CD4-positive, alpha-beta T cell treated with Interleukin-4 for 1 hour (primary cell): ENCODE measurements at places on chromosomes 16 and 17.

- DNase-seq: no peak
Observed at GRCh38 chr17:45813048-45813725, 29.1 kb downstream of the CRHR1 start.

DNA sequence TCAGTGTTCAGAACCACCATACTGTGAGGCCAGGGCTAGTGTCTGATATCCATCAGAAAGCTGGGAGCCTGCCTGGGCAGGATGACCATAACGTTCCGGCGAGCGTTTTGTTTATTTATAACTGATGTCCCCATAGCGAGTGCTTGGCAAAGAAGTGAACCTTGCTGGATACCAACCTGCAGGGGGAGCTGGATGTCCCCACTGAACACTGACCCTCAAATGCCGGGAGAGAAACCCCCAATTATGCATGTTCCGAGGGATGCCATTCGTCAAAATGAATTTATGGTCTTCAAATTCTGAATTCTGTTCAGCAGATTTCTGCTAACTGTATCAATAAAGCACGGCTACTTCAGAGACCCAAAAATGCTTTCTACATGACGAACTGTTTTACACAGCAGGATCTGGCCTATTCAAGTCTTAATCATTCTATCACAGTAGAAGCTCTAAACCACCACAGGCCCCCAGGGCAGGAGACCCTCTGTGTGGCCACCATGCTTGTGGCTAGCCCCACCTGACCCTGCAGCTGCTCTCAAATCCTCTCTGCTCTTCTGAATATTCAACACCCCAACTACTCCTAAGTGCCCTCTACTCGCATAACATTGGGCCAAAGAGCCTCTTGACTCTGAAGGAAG is 15.2 kb downstream of the MED24 start:
- no peak for DNase-seq

DNA sequence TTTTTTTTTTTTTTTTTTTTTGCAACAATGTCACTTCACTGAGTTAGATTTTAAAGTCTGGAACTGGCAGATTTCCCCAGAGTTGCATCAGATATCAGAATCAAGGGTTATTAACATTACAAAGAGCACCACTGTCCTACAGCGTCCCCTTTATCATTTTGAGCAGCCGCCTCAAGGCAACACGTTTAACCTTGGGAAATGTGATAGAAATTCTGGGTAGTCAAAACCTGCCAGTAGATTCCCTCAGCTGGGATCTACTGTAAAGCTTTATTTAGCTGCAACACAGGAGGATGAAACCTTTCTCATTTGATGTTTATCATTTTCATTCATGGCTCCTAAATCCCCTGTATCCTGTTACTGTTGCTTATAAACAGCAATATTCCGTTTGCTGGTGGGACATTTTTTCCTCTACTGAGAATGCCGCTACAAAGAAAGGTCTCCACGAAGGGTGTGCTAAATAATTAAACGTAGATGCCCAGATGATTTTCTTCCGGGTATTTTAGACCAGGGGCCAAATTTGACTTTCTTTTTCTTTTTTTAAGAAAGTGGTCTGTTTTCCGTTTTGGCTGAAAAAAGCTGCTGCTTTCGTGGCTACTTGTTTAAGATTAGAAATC is 436.1 kb upstream of the GOT2 start:
- no peak for DNase-seq

- no peak for DNase-seq
Observed at GRCh38 chr17:40440166-40440565, 3.1 kb upstream of the IGFBP4 start.

DNA sequence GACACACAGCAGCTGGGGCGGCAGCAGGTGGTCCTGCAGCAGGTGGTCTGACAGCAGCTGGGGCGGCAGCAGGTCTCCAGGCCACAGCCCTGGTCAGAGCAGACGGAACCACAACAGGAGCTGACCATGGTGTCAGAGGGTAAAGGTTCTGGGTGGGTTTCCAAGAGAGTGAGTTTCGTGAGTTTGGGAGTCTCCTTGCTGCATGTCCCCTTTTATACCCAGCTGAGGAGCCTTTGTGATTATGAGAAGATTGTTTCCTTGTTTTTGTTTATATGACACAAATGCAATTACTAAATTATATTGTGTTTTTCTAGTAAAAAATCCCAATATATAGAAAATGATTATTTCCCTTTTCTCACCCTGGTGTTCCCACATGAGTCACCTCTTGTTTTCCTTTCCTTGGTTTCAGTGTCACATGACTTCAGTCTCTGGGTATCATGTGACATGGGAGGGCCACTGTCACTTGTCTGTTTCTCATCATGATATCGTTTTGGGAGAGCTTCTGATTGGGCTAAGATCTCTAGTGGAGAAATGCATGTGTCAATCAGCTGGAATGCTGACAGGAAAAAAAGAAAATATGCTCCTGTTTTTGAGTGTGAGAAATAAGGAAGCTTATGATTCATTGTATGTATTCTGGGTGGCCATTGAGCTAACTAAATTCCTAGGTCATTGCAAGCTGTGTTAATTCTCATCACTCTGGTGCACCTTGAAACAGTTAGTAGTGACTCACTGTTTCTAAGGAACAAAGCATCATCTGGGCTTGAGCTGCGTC is at the start of gene KRTAP4-6:
TSS of gene KRTAP4-6 (minus strand) at position 185 of the 772 bp plus-strand sequence. CDS start at position 128, 57 bp downstream.
- no peak for DNase-seq

DNA sequence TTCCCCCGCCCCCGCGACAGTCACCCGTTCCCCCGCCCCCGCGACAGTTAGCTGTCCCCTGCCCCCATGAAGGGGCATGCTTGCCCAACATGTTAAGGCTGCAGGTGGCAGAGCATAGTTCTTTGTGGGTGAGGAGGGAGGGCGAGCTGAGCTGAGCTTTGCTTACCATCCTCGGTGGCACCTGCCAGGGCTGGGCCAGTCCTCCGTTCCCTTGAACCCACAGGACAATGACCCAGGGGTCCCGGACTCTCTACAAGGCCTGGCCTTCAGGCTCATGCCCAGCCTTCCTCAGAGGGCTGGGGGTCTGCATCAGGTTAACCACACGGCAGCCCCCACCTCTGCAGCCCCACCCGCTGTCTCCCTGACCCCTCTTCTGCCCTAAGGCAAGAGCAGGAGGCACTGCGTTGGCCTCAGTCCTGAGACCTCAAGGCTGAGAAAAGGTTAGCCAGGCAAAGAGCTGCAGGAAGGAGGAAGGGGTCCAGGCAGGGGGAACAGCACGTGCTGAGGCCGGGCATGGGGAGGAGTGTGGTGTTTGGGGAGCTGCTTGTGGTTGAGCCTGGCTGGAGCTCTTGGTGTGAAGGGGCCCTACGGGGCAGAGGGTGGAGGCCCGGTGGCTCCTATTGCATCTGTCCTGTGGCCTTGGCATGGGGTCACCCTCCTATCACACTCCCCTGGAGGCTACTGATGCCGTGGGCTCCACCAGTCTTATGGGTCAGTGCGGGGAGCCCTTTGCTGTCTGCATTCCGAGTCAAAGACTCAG is 11.4 kb upstream of the DOC2B start:
- DNase-seq: no peak

DNA sequence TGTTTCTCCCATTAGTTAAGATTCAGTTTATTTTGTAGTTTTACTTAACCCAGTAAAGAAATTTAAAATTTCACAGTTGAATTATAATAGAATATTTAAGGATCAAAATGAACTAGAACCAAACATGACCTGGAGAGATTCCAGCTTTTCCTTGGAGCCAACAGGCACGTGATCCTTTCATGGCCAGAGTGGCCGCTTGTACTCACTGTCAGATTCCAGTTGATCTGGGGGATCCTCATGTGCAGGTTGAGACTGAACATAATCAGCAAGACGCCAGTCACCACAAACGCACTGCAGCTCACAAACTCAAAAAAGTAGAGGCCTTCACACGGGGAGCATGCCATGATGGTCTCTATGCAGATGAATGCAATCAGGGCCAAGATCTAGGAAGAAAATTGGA is 31.7 kb downstream of the CMTM3 start:
- DNase-seq: no peak

DNA sequence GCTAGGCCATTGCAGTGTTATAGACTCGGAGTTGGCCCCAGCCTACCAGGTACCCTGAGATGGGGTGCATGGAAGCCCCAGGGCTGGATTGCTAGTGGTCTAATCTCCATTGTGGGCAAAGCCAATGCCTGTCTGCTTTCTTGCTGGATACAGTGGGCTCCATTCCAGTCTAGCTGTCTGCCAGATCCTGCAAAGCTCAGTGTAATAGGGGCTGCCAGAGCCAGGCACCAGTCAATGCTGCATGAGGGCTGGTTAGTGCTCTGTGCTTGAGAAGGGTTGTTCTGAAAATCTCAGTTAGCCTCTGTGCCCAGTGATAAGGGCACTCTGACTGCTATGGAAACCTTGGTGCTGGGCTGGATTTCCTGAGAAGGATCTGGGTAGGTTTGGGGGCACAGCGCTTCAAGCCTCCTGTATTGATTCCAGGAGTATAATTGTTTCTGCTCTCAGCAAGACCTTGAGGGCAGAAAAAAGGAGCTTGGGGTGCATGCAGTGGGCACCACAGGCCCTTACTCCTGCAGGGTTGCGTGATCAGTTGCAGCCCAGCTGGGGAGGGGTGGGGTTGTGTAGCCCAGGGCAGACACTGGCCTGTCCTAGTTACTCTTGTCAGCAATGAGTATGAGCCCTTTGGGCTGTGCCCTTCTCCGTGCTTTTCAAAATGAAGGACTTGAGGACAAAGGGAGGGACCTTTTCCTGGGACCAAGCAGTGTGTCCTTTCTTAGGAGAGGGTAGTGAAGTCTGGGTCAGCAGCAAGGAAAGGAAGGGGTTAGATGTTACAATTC is 19.0 kb downstream of the SMPD3 start:
- DNase-seq: no peak

DNA sequence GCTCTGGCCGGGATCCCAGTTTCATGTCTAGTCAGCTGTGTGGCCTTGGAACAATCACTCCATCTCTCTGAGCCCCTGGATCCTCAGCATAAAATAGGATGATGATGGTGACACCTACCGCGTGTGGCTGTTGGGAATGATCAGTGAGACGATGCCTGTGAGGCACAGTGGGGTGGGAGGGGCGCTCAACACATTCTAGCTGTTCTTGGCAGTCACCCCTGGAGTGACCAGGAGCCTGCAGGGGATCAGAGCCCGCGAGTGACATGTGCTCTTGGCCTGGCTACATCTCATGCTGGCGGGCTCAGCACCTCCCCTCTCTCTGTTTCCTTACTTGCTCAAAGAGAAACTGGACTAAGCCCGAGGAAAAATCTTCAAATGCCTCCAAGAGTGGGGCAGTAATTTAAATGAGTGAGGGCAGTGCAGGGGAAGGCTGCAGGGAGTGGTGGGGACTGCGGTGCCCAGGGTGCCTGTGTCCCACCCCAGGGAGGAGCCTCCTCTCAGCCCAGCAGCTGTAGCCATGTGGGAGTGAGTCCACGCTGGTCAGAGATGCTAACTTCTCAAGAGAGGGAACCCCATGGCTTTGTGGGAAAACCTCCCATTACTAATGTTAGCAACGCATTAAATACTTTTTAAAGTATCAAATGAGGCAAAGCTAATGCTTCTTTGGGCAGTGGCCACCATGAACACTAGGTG is 23.1 kb upstream of the DOK4 start:
- DNase-seq: no peak

GRCh38 chr16:80151722-80152111 is 389.1 kb upstream of the DYNLRB2 start:
- no peak for DNase-seq

GRCh38 chr17:57935833-57936807 is 19.1 kb downstream of the CUEDC1 start:
- no peak for DNase-seq

DNA sequence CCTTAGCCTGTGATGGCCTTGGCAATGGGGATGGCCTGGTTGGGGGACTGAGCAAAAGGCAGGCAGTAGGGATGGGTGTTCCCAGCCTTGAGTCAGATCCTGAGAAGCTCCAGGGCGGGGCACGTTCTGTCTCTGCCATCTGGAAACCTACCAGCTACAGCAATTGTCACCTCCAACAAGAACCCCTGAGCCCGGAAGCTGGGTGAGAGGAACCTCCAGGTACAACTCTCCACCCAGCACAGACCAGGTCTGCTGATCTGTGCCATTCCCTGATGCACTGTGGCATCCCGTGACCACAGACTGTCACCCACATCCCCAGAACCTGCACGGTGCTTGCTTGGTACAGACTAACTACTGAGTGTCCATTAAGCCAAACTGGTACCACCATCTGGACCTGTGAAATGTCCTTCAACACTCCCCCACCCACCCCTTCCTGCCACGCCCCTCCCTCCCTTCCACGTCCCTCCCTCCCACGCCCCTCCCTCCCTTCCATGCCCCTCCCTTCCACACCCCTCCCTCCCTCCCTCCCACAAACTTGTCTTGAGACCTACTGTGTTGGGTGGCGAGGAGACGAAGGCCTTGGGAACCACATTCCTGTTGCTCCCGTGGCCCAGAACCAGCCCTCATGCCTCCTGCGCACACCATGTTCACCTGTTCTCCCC is 16.6 kb downstream of the MYO15B start:
- DNase-seq: no peak

- DNase-seq: no peak
Observed at GRCh38 chr16:54175169-54175551, 111.4 kb downstream of the IRX3 start.

- DNase-seq: peak; percentile 22
Observed at GRCh38 chr17:35795007-35795870, at the start of gene MMP28. MMP28 (minus strand) TSS chr17:35795641; CDS start chr17:35795377, 264 bp downstream.

DNA sequence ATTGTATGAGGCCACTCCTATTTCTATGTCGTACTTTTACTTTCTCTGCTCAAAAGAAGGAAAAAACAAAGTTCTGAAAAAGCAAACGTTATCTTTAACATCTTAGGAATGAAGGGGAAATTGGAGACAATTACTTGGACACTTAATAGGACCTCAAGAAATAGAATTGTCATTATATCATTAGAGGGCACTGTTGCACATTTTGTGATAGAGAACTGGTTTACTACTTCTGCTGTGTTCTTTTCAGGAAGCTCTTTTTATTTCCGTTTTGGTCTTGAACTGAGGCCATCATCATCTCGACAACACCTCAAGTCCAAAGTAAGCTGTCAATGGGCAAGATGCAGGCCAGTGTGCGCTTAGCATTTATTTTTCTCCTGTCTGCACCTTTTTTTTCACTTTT is 14.6 kb downstream of the COG4 start:
- no peak for DNase-seq

DNA sequence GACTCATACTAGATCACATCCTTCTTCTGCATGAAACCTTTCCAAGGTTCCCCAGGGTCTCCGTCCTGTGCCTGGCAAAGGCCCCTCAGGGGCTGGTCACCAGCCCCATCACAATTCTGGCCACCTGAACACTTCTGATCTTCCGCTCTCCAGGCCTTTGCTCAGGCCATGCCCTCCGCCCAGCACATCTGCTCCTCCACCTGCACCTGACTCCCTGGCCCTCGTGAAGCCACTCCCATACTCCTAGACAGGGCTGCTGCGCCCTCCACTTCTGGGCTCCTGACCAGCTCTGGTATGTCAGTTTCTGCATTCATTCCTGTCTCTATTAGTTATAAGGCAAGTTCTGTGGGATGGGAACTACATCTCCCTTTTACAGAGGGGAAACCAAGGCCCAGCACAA is 1.9 kb upstream of the MYL11 start:
- DNase-seq: no peak

GRCh38 chr16:35752773-35753558 is 2293.6 kb downstream of the TP53TG3F start:
- DNase-seq: no peak

DNA sequence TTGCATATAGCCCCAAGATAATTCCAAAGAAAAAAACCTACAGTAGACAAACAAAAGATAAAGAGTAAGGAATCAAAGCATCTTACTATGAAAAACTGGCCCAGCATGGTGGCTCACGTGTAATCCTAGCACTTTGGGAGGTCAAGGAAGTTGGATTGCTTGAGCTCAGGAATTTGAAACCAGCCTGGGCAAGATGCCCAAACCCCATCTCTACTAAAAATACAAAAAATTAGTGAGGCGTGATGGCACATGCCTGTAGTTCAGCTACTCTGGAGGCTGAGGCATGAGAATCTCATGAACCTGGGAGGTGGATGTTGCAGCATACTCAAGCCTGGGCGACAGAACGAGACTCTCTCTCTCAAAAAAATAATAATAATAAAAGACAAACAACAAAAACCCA is 764.7 kb upstream of the KIF2B start:
- DNase-seq: no peak
